ENCODE measurements at places on chromosomes 13 and 19.

GRCh38 chr13:80830431-80830830, 489.5 kb upstream of the SPRY2 start:
- no peak for DNase-seq

DNA sequence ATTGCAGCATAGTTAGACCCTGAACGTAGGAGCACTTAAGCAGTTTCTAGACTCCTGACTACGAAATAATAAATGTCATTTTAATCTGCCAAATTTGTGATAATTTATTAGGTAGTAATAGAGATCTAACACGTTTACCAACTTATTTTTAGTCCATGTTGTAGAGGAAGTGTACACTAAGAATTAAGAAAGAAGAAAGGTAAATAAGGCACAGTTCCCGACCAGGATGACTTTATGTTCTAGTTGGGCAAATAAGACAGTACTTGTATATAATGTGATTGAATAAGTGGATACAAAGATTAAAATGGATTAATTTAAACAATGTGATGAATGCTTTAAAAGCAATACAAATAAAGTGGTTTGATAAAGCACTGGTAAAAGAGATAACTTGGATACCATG, 1306.2 kb upstream of the PCDH20 start:
- no peak for DNase-seq

- no peak for DNase-seq
Measured at GRCh38 chr19:19597809-19598306, 20.6 kb downstream of the PBX4 start.

DNA sequence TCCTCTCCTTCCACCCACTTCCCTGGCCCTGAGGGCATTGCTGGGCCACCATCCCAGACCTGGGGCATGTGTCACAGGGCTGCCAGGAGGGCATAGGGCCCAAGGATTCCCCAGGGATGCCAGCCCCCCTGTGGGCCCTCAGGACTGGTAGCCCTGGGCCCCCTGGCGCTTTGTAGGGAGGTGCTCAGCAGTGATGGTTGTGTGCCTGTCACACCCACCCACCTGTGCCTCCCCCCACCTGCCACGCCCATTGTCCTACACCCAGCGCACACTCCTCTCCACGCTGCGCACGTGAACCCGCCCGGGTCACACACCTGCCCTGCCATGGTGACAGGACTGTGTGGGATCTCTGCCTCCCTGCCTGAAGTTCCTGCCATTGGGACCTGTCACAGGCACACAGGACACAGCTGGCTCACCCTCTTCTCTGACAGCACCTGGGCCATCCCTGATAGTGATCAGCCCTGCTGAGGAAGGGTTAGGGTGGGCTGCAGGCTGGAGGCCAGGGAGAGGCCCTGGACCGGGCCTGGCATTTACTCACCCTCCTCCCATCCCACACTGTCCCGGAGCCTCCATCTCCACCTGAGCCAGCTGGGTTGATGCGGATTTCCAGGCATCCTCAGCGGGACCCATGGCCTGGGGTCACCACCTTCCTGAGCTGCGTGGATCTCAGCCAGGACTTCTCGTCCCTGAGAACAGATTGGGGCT, 23.9 kb downstream of the WTIP start:
- DNase-seq: peak; percentile 44

- DNase-seq: no peak
Measured at GRCh38 chr13:65468628-65469027, 1761.5 kb downstream of the PCDH9 start.

GRCh38 chr19:46423188-46423587, 5.5 kb downstream of the PNMA8C start:
- no peak for DNase-seq

GRCh38 chr19:39046037-39046821, 13.9 kb upstream of the FBXO27 start:
- DNase-seq: no peak

GRCh38 chr13:72109863-72110262, 242.9 kb upstream of the DACH1 start:
- no peak for DNase-seq

- DNase-seq: no peak
Measured at GRCh38 chr13:51833980-51834379, 11.0 kb downstream of the TMEM272 start.

- no peak for DNase-seq
Measured at GRCh38 chr13:98308086-98308911, 131.2 kb upstream of the RNF113B start.

GRCh38 chr19:41449079-41449864, 6.3 kb downstream of the ERICH4 start:
- DNase-seq: peak; percentile 86

- DNase-seq: peak; percentile 90
Measured at GRCh38 chr19:1028062-1028926, 1.9 kb downstream of the CNN2 start.

DNA sequence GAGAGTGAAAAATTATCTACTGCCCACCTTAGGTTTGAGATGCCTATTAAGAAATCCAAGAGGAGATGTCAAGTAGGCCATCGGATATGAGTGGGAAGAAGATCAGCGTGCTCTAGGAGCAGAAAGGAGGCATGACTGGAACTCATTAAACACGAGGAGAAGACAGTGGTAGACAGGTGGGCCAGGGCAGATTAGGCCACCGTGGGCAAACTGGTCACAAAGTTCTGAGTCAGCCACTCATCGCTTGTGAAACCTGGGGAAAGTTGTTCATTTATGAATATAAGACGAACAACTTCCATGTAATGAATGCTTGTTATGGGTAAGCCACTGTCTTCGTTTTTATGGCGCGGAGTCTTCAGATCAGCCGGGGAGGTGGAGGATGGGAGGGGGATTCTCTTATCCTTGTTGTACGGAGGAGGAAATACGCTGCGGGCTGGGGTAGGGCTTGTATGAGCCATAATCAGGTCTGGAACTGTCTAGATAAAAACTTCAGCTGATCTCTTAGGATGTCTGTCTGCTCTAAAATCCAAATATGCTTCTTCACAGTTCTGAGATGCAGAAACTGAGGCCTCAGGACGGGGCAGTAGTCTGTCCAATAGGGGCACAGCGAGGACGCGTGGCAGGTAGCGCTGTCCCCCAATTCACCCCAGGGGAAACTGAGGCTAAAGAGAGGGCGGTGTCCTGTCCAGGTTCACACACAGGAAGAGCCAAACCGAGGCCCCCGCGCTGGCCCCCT, 1.1 kb upstream of the ZNF444 start:
- DNase-seq: no peak

DNA sequence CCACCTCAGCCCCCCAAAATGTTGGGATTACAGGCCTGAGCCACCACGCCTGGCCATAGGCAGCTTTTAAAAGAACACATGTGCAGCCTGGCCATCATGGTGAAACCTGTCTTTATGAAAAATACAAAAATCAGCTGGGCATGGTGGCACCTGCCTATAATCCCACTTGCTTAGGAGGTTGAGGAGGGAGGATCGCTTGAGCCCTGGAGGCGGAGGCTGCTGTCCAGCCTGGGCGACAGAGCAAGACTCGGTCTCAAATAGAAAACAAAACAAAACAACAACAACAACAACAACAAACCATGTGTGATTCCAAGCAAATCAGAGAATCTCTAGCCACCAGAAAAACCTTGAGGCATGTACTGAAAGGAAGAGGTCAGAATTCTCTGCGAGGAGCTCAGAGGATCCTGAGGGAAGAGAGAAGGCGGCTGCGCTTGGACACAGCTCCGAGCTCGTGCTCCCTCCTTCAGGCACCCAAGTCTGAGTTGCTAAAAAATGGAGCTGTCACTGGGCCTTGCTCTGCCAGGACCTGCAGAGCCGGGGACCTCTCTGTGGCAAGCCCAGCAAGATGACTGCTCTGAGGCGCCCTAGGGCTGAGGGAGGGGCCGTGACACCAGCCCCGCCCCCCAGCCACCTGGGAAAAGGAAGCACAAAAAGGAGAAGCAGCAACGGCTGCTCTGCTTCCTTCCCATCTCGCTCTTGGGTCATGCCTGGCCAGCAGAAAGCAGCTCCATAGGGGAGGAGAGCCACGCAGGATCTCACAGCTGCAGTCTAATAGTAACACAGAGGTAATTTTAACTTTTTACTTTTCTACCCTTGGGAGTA, at the start of gene ARL11:
Gene ARL11 (plus strand): TSS at position 677 of the 822 bp plus-strand sequence. CDS start 1,941 bp downstream, outside the sequence.
- peak; percentile 85 for DNase-seq

- no peak for DNase-seq
Measured at GRCh38 chr13:40439928-40440327, 226.5 kb downstream of the FOXO1 start.

- DNase-seq: no peak
Measured at GRCh38 chr13:96252903-96253302, 163.0 kb downstream of the HS6ST3 start.

GRCh38 chr13:93848247-93848646, 621.6 kb downstream of the GPC6 start:
- no peak for DNase-seq

DNA sequence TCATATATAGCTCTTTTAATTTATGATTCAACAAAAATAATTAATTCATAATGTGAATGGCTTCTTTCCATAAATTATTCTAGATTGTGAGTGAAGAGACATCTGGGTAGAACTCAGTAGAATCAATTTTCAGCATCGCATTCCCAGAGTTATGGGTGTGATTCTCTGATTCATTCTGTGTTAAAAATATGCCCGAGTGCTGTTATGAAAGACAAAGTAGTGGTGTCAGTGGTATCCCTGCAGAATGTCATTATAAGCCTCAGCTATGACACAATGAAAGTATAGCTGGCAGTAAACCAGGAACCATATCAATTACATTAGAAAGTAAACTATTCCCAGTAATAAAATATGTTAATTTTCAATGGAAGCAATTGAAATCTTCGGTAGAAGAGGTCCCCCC, 480.5 kb upstream of the SLITRK1 start:
- no peak for DNase-seq

GRCh38 chr13:78586706-78587105, 16.6 kb downstream of the POU4F1 start:
- no peak for DNase-seq

- no peak for DNase-seq
Measured at GRCh38 chr19:35786299-35787160, 11.2 kb downstream of the ARHGAP33 start.

GRCh38 chr13:29359181-29359580, 236.3 kb downstream of the SLC7A1 start:
- DNase-seq: no peak

DNA sequence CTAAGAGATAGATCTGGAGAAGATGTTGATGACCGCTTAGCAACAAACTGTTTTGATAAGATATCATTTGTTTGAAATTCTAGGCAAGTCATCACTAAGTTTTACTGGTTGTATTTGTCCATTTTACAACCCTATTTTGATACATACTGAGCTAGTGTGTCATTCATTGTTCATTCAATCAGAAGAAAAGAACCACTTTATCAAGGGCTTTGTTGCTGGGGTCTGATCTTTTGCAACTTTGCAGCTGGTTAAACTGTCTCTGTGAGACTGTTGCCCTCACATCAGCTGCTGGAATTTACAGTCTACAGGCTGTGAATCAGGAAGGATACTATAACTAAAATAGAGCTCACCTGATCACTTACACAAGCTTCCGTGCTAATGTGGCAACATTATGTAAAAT, 290.5 kb downstream of the RFC3 start:
- DNase-seq: no peak

DNA sequence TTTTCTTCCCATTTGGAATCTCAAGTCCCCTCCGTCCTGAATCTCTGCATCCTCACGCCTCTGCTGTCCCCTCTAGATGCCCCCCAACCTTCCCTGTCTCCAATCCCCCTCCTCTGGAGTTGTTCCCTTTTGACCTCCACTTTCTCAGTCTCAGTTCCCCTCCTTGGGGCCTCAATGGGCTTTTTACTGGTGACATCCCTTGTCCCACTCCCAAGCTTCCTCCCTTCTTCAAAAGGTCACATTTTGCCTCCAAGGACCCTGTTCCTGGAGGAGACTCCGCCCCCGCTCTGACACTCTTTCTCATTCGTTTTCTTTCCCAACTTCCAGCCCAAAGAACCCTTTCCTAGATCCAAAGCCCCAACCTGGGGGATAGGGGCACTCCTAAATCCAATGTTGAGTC, 1.0 kb downstream of the AP2S1 start:
- no peak for DNase-seq

GRCh38 chr13:25588336-25589060, 216.7 kb downstream of the ATP8A2 start:
- DNase-seq: no peak

- no peak for DNase-seq
Measured at GRCh38 chr13:73428706-73429105, 369.9 kb downstream of the KLF5 start.
